ENCODE measurements at places on chromosomes 13 and 19.

DNA sequence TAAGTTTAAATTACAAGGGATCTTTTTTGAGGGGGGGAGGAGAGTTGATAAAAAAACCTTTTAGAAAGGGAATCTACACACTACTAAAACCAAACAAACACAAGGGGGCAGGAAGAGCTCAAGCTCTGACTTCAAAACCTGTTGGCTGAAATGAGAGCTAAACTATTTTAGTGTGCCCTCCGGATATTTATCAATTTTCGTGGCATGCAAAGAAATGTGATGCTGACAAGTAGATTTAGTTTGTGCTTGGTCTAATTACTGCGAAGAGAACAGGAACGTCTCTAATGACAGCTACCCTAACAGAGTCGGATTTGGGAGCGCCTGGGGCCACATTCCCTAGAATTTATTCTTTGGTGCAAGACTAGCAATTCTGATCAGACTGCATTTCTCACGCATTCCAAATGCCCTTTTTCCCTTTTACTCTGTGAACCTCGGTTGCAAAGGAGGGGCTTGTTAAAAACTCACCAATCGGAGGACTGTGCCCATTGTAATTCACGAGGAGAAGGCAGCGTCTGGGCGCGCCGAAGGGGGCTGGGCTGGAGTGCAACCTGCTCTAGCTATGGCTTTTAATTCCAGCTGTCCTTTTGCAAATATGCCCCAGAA is 802 bp upstream of the FREM2 start:
- no peak for DNase-seq

- DNase-seq, result peak; percentile 33
These were observed 72.2 kb downstream of the KCTD15 start for GRCh38 chr19:33868788-33869412.

DNA sequence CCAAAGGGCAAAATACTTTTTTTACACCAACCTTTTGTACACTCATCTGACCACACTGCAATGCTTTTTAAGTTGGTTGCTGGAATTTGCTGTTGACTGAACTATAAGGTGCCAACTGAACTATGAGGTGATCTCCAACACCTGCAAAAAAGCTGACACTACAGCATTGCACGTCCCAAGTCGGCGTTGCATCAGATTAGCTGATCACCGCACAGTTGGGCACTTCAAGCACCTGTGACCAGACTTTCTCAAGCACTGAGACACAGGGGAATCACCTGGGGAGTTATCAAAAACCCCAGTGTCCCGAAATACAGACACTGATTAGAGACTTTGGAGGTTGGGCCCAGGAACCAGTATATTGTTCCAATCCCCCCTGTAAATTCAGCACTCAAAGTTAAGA is 1.1 kb downstream of the NLRP11 start:
- no peak for DNase-seq

GRCh38 chr13:25654322-25654721 is 282.5 kb downstream of the ATP8A2 start:
- no peak for DNase-seq

DNA sequence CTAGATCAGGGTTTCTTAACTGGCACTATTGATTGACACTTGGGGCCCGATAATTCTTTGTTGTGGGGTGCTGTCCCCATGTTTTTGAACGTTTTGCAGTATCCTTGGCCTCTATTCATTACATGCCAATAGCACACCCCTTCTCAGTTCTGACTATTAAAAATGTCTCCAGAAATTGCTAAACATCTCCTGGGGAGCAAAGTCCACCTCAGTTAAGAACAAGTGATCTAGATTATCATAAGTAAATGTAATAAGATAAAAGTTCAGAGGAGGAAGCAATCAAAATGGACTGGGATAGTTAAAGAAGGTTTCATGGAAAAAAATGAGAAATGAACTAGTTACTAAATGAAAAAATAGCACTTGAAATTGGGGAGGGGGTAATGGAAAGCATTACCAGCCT is 98.1 kb upstream of the MIR17HG start:
- no peak for DNase-seq

- DNase-seq, result peak; percentile 84
These were observed 87.1 kb upstream of the STK24 start for GRCh38 chr13:98664047-98664446.

- DNase-seq, result no peak
These were observed 135.7 kb downstream of the USP12 start for GRCh38 chr13:27035892-27036235.

DNA sequence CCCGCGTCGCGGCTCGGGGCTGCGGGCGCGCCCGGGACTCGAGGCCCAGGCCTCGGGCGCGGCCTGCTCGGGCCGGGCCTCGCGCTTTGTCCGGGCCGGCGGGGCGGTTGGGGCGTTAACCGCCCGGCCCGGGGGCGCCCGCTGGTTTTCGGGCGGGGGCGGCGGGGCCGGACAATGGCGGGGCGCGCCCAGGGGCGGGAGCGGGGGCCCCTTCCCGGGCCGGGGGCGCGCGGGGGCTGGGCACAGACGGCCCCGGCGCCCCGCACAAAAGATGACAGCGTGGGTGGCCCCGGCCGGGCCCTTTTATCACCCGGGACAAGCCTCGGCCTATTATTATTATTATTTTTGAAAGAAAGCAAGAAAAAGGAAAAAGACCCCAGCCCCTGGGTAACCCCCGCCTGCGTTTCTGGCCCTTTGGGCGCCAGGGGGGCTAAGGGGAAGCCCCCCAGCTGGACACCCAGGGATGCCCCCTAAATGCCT is 419 bp downstream of the KDM4B start:
- no peak for DNase-seq

- DNase-seq, result no peak
These were observed 530 bp downstream of the MAU2 start for GRCh38 chr19:19321141-19321577.

DNA sequence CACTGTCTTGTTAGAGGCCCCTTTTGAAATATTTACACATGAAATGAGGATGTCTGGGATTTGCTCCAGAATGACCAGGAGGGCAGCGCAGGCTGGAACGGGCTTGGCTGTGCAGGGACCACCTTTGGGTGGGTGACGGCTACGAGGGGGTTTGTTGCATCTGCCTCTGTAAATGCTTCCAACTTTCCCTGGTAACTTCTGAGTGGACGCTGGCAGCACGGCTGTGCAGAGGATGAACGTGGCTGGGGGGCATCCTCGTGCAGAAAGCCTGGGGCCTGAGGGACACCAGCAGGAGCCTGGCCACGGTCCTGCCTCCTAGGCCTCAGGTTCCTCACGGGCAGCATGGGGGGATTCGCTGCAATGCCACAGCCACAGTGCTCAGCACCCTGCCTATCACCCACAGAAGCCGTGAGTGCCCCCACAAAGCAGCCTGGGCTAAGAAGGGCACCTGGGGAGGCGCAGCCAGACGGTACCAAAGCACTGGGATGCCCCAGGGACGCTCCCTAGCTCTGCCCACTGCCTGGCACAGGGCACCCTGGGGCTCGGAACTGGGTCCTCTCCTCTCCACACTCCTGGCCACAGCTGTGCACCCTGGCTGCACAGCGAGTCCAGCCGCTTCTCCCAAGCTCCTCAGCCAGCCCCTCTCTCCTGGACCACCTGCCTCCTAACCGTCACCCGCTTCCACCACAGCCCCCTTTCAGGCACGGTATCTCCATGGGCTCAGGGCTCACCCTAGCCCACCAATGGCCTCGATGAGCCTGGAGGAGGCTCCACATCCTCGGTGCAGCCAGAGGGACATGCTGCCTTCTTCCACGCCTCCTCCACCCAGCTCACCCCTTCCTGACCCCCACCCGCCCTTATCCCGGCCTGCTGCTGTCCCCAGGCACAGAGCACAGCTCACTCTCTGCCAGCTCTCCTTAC is 44.5 kb downstream of the MLLT1 start:
- peak; percentile 57 for DNase-seq

DNA sequence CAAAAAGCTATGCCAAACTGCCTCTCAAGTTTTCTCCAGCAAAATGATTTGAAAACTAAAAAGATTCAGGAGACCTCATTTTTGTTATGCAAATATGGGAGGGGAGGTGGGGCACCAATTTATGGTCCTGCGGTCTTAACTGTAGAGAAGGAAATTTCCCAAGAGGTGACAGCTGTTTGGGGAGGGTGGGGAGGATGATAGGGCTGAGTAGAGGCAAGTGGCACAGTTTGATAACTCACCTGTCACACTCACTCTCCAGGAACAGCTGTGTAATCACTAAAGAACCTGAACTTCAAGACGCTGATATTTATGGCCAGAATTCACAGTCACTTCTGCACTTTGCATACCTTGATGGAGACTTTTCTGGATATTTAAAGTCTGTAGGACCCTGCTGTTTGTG is 232.9 kb upstream of the STARD13 start:
- no peak for DNase-seq

GRCh38 chr19:42114412-42114811 is 17.8 kb downstream of the POU2F2 start:
- DNase-seq, result no peak

DNA sequence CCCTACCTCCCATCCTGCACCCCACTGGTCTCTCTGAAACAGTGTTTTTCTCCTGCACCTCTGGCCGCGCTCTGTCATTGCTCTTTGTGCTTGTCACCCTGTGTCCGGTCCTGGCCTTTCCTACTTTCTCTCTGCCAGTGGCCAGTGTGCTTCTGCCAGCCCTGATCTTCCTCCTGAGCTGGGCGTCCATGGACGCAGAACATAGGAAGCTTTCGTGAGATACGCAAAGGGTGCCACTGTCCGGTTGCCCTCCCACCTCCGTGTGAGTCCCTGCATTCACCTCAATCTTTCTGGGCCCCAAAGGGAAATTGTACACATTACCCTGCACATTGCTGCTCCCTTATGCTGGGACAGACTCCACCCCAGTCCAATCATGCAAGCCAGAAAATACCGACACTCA is 105.7 kb upstream of the SOX1 start:
- peak; percentile 27 for DNase-seq

DNA sequence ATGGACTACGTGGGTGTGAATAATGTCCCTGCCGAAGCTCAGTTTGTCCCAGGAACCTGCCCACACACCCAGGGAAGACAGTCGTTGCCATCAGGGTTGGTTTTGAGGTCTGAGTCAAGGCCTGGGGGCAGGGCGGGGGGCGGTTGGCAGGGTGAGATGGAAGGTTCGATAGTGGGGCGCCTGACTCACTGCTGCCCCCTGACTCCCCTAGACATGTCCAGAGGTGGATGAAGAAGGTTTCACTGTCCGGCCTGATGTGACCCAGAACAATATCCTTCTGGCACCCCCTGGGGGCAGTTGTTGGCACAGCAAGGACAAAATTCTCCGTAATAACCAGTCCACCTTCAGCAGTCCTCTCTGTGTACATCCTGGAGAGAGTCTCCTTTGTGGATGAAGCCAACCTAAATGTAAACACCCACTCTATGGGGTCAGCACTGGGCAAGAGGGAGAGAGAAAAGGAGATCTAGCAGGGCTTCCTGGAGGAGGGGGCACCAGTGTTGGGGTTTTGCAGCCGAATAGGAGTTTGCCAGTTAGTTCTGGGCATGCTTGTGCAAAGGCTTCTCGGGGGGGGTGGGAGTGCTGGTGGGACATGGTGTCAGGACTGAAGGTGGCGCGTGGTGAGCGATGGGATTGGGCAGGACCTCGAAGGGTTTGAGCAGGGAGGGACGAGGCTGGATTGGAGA is 19.6 kb upstream of the B3GNT3 start:
- DNase-seq, result no peak

DNA sequence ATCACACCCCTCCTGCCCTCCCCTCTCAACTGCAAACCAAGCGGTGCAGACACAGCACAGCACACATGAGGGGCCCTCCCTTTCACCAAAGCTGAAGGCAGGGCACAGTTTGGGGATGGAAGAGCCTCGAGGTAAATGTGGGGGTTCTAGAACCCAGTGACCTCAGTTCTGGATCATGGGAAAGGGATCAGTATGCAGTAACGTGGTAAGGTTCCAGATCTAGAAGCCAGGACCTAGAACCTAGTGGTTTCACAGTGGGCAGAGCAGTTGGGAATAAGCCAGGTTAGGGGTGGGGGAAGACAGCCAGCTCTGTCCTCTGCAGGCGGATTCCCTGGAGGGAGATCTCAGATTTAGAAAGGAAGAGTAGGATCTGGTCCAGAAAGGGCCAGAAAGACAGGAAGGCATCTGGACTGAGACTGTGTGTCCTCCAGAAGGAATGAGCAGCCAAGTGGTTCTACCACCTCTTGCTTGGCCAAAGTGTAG is 3.1 kb downstream of the FTL start:
- DNase-seq, result no peak

DNA sequence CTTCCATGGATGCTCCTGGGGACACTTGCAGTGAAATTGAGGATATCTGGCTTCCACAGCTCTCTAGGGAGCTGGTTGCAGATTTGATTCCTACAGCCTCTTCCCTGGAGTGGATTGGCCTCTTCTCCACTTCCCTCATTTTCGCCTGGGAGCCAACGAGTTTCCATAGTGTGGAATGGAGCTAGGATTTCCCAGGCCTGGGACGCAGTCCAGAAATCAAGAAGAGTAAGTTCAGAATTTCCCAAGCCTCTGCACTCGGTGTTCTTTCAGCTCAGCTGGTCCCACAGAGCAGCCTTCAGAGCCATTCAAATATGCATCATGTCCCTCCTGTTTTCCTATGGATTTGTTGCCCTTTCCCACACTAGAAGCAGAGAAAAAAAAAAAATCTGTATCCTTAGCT is 68.2 kb downstream of the RAP2A start:
- DNase-seq, result no peak

GRCh38 chr13:40368127-40368891 is 298.1 kb downstream of the FOXO1 start:
- no peak for DNase-seq

GRCh38 chr13:34344816-34345215 is 526.9 kb downstream of the RFC3 start:
- DNase-seq, result no peak

GRCh38 chr19:40442328-40443130 is 1.6 kb downstream of the SERTAD3 start:
- DNase-seq, result no peak

GRCh38 chr19:54035215-54036178 is 28.2 kb downstream of the VSTM1 start:
- no peak for DNase-seq

- no peak for DNase-seq
These were observed 24.6 kb upstream of the ATP8A2 start for GRCh38 chr13:25347151-25347550.

GRCh38 chr13:88958821-88959220 is 1287.7 kb downstream of the SLITRK5 start:
- DNase-seq, result no peak

- DNase-seq, result no peak
These were observed 5.2 kb upstream of the KBTBD7 start for GRCh38 chr13:41199526-41199925.

- no peak for DNase-seq
These were observed 6.3 kb downstream of the C19orf12 start for GRCh38 chr19:29708554-29709439.

DNA sequence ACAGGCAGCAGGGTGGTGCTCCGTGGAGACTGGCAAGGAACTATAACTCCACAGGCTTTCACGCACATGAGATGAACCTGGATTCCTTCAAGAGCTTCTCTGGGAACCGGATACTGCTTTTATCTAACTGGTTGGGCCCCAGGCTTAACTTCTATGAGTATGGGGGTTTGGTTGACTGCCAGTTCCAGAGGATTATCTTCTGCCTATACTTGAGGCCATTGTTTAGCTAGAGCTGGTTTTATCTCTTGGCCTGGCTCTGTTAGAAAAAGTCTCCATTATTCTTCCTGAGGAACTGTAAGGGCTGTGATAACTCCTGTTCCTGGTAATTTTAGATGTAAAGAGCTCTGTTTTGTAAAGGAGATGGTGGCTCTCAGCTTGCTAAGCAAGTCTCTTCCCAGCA is 40.9 kb downstream of the ZNF846 start:
- DNase-seq, result no peak

GRCh38 chr13:93714171-93714570 is 487.6 kb downstream of the GPC6 start:
- DNase-seq, result no peak

Measured in posterior cingulate gyrus (tissue), 11 donors.